Muscle of leg (tissue), 16 donors: ENCODE measurements at places on chromosomes 2 and 18. TPM values are rescaled to one million over a fixed set of nuclear protein-coding genes. Genes with fewer than 3 reads are reported as not detected.
A peak's percentile ranks its signal among the peaks of the same experiment; 100 is the strongest.

- no peaks in the 10 kb centered on the region for H3K4me1 ChIP-seq
- no peaks in the 10 kb centered on the region for H3K36me3 ChIP-seq
- no peak overlapping the region for H3K4me3 ChIP-seq
- H3K27ac ChIP-seq: no peak overlapping the region
- DNase-seq: no peak
Observed at GRCh38 chr18:58224425-58224750, 180.4 kb downstream of the NEDD4L start.

The DLGAP1 gene
- 2.8 TPM for total RNA-seq

DNA sequence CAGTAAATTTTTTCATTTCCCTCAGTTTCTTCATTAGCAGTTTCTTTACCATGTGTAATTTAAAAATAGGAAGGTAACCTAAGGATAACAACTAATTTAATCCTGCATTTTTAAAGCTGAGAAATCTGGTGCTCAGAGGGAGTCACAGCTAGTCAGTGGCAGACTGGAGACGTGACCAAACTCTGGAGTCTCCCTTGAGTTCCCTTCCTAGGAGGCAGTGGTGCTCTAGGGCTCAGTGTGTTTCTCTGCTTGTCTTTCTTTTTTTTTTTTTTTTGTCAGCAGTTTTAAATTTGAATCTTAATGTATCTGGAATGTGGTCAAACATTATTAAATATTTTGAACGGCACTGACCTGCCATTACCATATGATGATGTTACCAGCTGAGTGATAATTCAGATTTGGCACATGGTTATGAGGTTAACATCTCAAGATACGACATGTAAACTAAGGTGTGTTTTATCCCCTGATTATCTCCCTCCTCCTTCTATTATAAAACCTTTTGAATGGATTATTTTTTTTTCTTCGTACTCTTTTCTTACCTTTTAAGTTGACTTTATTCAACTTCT is 226.2 kb downstream of the GALNT13 start:
- H3K4me1 ChIP-seq: no peaks in the 10 kb centered on the region
- no peak for DNase-seq
- H3K27ac ChIP-seq: no peak overlapping the region
- no peaks in the 10 kb centered on the region for H3K36me3 ChIP-seq
- H3K4me3 ChIP-seq: no peak overlapping the region

The TEKT4 gene
- not detected for total RNA-seq

DNA sequence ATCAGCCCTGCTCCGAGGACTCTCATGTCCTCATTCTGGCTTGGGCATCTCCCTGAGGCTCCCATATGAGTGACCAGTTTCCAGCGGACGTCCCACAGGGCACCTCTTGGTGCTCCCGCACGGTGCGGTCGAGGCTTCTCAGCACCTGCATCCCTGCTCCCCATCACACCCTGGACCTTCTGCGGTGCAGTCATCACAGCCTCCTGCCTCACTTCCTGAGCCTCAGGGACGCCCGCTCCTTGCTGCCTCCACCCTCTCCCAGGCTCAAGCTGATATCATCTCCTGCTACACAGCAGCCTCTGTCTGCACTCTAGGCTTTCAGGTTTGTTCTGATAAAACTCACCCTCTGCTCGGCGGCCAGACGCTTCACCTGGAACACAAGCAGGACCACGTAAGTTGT is 185.0 kb downstream of the TMEM18 start:
- H3K27ac ChIP-seq: no peak overlapping the region
- peaks cover 6% of the 10 kb centered on the region for H3K4me1 ChIP-seq
- no peak for DNase-seq
- H3K36me3 ChIP-seq: no peaks in the 10 kb centered on the region
- no peak overlapping the region for H3K4me3 ChIP-seq
- H3K27me3 ChIP-seq: peaks cover 6% of the 10 kb centered on the region

The PPP3R1 gene
- total RNA-seq: 16.7 TPM

- DNase-seq: no peak
- H3K4me1 ChIP-seq: peaks cover 4% of the 10 kb centered on the region
- no peaks in the 10 kb centered on the region for H3K36me3 ChIP-seq
- no peak overlapping the region for H3K27ac ChIP-seq
Observed at GRCh38 chr2:121888189-121888557, 132.7 kb downstream of the TSN start.

GRCh38 chr2:309148-309953 is 21.5 kb upstream of the ALKAL2 start:
- H3K27me3 ChIP-seq: peaks cover 9% of the 10 kb centered on the region
- no peak for DNase-seq
- H3K27ac ChIP-seq: no peak overlapping the region
- no peaks in the 10 kb centered on the region for H3K4me1 ChIP-seq
- H3K4me3 ChIP-seq: no peak overlapping the region
- H3K36me3 ChIP-seq: no peaks in the 10 kb centered on the region

The AMER3 gene
- 0.09 TPM for total RNA-seq

DNA sequence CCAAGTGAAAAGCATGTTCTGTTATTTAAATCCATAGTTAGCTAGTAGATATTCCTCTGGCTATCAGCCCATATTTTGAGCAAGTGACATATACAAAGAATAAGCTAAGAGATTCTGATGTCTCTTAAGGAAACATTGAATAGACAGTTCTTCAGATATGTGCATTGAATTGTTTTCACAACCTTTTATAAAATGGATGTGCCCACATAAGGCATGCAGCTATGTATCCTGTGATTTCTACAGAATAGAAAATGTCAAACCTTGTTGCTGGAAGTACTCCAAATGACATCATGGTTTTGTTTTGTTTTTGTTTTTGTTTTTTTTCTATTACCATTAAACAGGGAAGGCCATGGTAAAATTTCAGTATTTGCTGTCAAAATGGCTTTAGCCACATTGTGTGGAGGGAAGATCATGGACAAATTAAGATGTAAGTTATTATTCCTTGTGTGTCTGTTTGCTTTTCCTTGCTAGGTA is 95.8 kb downstream of the DTNA start:
- no peaks in the 10 kb centered on the region for H3K36me3 ChIP-seq
- H3K4me1 ChIP-seq: no peaks in the 10 kb centered on the region
- H3K27ac ChIP-seq: no peak overlapping the region
- DNase-seq: no peak
- no peak overlapping the region for H3K4me3 ChIP-seq
- H3K27me3 ChIP-seq: no peaks in the 10 kb centered on the region

DNA sequence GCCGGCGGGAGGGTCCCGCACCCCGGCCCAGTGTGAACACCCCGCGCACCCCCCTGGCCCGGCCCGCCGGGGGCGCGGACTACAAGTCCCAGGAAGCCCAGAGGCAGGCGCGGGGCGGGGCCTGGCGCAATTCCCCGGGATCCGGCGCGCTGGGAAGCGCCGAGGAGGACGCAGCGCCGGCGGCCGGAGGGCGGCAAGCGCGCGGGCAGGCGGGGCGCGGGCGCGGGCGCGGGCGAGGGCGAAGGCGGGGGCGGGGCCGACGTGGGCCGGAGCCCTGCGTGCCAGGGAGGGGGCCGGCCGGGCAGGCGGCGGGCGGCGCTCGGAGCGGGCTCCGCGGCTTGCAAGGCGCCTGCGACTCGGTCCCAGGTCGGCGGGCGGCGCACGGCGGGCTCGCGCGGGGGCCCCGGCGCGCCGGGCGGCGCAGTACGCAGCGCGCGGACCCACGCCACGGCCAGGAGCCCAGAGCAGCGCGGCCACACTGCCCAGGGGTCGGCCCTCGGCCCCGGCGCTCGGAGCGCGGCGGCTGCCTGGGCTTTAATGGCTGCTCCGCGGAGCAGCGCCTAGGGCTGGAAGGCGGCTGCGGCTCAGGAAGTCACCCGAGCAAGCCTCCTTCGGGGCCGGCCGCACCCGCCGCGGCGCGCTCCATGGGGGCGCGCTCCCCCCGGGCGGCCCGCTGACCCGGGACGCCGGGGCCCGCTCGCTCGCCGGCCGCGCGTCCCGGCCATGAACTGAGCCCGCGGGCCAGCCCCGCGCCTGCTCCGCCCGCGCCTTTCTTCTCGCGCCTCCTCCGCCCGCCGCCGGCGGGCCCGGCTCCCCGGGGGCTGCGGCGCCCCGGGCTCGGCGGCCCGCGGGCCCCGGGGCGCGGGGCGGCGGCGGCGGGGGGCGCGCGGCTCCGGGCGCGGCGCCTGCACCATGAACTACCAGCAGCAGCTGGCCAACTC is at the start of gene AGAP1:
TSS of gene AGAP1 (plus strand) at position 269 of the 941 bp plus-strand sequence.
- peaks cover 3% of the 10 kb centered on the region for H3K27me3 ChIP-seq
- H3K27ac ChIP-seq: peak within 1 kb of the TSS; percentile 55
- H3K4me1 ChIP-seq: peaks cover 28% of the 10 kb centered on the region
- peak within 1 kb of the TSS; percentile 58 for H3K4me3 ChIP-seq
- no peaks in the 10 kb centered on the region for H3K36me3 ChIP-seq

The HJURP gene
- 6.2 TPM for total RNA-seq

DNA sequence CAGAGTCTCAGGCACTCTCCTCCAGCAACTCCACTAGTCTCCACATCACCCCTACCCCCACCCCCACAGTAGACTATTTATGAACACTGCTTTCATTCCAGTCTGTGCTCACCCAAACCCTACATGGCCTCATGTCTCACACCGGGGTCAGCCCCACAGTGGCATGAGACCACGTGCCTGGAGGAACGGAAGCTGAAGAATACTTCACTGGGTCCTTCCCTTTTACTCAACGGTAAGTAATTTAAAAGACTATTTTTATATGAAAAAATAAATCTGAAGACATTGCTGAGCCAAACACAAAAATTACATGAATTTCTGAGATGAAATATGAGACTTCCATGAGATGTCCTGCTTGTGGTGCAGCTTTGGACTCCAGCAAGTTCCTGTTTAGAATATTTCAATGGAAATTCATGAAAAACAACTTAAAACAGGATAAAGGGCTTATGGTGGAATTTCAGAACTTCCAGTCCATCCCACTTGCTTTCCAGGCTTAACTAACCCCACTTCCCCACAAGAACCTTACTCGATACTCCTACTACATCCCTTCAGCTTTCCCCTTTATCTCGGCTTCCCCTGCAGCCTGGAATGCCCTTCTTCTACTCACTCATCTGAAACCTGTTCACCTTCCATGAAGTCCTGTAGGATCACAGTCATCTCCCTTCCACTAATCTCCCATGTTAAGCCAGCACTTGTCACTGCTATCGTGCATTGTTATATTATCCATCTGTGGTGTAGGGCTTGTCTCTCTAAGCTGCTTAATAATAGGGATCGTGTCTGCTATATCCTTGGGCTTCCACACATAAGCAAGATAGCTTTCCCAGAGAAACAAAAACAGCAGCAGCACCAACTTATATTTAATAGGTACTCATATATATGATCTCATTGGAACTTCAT is 47.9 kb downstream of the SLC14A1 start:
- H3K27ac ChIP-seq: no peak overlapping the region
- no peaks in the 10 kb centered on the region for H3K36me3 ChIP-seq
- H3K4me3 ChIP-seq: no peak overlapping the region
- no peak for DNase-seq
